Fibroblast of upper back skin (primary cell): ENCODE measurements at places on chromosomes 5 and 9.

DNA sequence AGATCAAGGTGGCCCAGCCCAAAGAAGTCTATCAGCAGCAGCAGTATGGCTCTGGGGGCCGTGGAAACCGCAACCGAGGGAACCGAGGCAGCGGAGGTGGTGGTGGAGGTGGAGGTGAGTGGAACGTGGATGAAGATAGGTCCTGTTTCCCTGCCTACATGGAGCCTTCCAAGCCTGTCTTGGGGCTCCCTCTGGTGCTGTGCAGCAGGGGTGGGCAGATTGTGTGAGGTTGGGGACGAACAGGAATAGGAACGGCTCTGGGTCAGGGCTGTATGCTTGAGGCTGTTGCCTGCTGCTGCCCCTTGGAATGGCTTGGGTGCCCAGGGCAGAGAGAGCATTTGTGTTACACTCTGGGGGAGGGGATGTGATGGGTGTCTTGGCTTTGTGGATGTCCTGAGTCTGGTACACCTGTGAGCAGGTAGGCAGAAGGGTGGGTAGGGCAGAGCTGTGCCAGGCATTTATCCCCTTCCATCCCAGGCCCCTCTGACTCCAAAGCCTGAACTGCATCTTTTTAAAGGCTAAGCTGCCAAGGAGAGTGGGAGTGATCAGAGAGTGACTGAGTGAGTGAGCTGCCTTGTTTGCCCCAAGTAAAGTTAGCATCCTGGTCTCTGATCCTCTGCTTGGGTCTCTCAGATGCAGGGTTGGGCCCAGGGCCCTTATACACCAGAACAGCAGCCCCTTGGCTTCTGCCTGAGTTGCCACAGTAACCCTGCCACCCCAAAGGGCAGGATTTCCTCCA lies 5.2 kb downstream of the HNRNPAB start:
- DNase-seq, result no peak

- DNase-seq, result no peak
Measured at GRCh38 chr5:132291026-132291425, 3.2 kb upstream of the SLC22A4 start.

DNA sequence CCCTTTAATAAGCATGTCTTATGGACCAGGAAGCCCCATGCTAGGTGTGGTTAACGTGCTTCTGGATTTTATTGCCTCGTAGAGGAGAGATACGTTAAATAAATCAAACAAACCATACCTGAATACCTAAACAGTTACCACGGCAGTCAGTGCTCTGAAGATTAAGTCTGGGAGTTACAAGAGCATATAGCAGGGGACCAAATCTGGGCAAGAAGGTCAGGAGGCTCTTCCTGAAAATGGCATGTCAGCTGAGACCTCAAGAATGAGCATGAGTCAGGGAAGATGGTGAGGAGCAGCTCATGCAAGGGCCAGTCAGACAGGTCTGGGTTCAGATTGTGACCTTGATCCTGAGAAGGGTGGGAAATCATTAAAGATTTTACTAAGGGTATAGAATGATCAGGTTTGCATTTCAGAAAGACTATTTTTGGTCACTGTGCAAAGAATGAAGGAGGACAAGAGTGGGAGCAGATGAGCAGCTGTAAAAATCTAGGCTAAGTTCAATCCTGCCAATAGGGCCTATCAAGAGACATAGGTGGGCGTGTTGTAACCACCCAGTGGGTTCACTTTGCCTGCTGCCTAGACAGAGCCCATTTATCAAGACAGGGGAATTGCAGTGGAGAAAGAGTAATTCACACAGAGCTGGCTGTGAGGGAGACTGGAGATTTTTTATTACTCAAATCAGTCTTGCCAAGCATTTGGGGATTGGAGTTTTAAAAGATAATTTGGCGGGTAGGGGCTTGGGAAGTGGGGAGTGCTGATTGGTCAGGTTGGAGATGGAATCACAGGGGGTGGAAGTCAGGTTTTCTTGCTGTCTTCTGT lies 4.8 kb upstream of the ZNF366 start:
- DNase-seq, result peak; percentile 47

- peak; percentile 81 for DNase-seq
Measured at GRCh38 chr9:109604131-109604530, 106.0 kb upstream of the PTPN3 start.

- DNase-seq, result no peak
Measured at GRCh38 chr9:72858089-72858912, 94.6 kb downstream of the ALDH1A1 start.

DNA sequence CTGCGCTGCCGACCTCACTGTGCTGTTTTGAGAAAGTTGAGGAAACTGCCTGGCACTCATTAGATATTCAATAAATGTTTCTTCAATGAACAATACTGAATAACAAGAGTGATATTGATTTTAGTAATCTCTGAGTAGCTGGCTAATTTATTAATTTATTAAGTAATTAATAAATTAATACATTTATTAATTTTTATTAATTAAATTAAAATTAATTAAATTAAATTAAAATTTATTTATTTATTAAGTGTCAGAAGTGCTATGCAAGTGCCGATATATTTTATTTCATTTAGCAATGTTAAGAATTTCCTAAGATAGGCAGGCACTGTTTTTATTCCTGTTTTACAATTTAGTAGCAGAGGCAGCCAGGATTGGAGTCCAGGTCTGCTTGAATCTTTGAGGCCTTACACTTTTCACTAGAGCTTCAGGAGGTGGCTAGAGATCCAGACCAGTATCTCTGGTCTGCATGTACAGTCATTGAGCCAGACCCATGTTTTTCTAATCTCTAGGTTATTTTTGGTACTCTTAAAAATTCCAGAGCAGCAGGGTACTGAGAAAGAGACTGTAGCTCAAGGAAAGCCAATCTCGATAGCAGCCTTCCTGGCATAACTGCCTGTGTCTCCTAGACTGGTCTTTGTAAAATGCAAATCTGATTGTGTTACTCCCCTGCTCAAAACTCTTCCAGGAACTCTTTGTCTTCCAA lies 109.2 kb downstream of the ARHGEF28 start:
- DNase-seq, result no peak

DNA sequence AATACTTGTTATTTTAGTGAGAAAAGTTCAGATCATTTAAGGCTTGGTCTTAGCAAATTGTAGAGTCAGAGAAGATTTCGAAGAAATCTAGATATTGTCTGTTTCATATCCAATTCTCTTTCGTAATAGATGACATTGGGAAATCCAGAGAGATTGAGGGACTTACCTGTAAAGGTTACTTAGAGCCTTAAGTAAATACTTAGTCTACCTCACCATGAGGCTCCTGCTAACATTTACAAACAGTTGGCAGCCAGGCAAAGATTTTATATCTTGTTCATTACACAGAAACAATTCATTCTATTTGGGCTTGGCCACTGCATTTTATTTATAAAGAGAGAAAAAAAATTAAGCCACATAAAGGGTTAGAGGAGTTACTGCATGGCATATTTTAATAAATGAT lies 70.3 kb downstream of the FGF10 start:
- DNase-seq, result no peak

DNA sequence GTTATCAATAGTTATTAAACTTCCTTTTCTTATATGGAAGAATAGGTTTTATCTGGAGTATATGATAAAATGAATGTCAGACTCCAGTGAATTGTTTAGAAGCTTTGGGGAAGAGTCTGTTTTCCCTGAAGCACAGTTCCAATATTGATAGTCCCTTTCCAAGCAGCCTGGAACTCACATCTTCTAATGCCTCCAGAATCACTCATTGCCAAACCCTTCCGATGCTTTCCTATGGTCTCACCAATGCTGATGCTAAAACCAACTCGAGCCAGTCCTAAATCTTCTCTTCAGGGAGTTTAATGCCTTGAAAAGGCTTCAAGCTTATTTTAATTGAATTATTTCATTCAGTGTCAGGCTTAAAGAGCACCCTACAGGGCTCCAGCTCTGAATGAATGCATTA lies 121.2 kb downstream of the PTTG1 start:
- no peak for DNase-seq

DNA sequence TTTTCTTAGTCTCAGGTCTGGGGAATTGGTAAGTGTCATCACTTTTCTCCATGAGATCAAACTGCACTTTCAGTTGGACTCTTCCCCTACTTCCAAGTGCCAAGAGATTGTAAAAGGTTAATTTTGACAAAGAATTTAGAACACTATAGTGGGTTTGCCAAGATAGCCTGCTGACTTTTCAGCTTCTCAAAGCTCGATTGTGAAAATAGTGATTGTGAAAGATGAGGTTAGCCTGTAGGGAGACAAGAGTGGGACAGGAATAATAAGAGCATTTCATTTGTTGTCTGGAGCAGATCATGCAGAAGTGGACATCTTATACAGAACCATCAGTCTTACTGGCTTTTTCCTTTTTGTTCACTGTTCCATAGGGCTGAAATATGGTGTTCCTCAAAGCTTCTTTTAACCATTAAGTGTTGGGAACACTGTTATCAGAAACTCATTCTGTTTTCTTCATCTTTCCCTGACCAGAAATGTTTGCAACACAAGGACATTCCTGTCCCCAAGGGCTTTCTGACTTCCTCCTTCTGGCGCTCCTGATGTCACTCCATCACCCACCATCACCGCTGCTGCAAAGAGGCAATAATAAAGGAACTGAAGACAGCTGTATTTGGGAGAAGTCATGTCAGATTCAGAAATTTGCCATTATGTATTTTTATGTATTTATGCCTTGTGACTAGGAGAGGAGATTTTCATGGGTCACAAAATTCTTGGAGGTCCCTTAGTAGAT lies 11.6 kb upstream of the SPTAN1 start:
- no peak for DNase-seq

DNA sequence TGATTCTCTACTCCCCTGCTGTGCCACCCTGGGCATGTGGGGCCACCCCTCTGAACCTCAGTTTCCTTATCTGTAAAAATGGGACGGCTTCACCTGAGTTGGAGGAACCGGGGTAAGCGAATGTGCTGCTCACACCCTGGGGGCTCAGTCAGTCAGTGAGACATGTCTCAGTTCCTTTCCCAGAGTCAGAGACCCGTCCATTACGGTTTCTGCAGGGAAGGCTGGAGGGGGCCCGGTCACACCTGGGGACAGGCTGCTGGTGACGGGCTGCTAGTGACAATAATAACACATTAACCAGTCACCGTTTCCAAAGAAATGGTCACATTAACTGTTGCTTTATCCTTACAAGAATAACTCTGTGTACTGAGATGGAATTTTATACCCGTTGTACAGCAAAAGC lies 282.4 kb downstream of the NSG2 start:
- DNase-seq, result no peak

- peak; percentile 56 for DNase-seq
Measured at GRCh38 chr5:98564836-98565235, 208.6 kb upstream of the RGMB start.

GRCh38 chr5:132387640-132388117 lies 18.2 kb downstream of the SLC22A5 start:
- DNase-seq, result peak; percentile 100

GRCh38 chr5:137248527-137248926 lies 250.6 kb downstream of the SPOCK1 start:
- DNase-seq, result no peak
